ENCODE measurements at places on chromosomes 13 and 19.

- peak; percentile 22 for DNase-seq
These were observed 218.9 kb upstream of the EDNRB start for GRCh38 chr13:78137404-78138142.

GRCh38 chr13:114226088-114226487, 8.6 kb upstream of the CDC16 start:
- no peak for DNase-seq

DNA sequence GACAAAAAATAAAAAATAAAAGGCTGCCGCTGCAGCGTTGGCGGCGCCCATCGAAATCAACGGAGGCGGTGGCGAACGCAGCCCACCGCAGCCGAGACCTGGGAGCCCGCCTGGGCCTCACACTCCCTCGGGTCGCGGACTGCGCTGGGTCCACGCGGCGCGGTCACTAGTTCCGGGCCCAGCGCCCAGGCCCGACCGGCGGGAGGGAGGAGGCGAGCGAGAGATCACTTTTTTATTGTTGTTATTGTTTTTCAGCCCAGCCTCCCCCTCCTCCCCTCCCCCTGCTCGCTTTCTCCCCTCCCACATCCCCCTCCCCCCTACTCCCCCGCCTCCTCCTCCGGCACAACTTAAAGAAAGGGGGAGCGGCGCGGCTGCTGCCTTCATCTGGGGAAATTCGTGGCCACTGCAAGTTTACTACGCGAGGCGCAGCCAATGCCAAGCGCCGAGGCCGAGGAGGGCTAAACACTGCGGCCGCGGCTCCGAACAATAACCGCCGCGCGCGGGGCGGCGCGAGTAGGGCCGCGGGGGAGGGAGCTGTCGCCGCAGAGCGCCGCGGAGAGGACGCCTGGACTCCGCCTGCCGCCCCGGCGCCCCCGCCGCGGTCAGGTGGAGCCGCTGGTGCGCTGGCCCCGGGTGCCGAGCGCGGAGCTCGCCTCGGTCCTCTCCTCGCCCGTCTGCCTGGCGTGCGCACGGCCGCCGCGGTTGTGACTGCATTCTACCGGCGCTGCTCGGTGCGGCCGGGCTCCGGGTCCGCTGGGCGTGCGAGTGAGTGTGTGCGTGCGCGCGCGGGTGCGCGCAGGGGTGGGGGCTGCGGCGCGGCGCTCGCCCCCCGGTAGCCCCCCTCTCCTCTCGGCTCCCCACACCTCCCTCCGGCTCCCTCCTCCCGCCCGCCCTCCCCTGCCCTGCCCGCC, 505 bp upstream of the ZIC2 start:
- no peak for DNase-seq

GRCh38 chr13:100825557-100825956, 151.0 kb upstream of the TMTC4 start:
- no peak for DNase-seq

DNA sequence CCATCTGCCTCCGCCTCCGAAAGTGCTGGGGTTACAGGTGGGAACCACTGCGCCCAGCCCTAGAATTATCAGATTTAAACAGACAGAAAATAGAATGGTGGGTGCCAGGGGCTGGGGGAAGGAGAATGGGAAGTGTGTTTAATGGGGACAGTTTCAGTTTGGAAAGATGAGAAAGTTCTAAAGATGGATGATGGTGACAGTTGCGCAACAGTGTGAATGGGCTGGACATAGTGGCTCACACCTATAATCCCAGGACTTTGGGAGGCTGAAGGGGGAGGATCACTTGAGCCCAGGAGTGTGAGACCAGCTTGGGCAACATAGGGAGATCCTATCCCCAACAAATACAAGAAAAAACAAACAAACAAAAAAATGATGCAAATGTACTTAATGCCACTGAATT, 15.9 kb downstream of the KANK2 start:
- DNase-seq, result no peak

GRCh38 chr13:110411688-110412059, 104.6 kb downstream of the COL4A2 start:
- DNase-seq, result no peak

GRCh38 chr13:80612804-80613203, 271.9 kb upstream of the SPRY2 start:
- DNase-seq, result no peak

GRCh38 chr19:33368074-33368864, 5.2 kb upstream of the CEBPG start:
- DNase-seq, result no peak

GRCh38 chr13:49733181-49733951, 42.1 kb upstream of the EBPL start:
- no peak for DNase-seq

GRCh38 chr19:2252055-2252796, 3.1 kb downstream of the AMH start:
- no peak for DNase-seq

- no peak for DNase-seq
These were observed 521.3 kb downstream of the UQCRFS1 start for GRCh38 chr19:28691683-28692082.

- DNase-seq, result no peak
These were observed 2590.1 kb downstream of the PCDH9 start for GRCh38 chr13:64640002-64640401.

DNA sequence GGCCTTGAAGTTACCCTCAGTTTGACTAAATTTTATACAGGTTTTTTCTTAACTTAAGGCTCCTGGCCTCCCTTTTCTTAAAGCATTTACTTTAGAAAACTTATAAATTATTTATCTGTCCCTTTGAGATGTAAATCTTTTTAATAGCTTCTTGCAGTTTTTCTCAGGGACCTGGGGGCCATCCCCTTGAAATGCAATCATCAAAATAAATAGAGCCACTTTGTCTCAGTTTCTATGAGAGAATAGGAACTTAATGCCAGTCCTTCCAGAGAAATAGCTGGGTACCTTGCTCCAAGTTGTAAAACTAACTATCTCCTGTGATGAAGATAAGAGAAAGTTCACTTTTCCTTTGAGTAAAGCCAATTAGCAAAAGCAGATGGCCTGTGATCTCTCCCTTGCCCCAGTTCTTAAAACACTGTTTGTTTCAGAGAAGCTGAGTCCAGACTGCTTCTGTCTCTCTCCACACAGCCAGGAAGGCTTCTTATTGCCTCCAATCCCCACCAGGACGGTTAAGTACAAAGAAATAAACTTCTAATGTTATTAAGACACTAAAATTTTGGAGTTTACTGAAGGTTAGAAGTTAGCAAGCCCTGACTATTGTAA, 913.1 kb downstream of the OLFM4 start:
- no peak for DNase-seq

GRCh38 chr13:20684546-20684945, 19.0 kb upstream of the IL17D start:
- no peak for DNase-seq
